ENCODE measurements at places on chromosomes 16 and 17.

GRCh38 chr16:3829631-3830536 lies 50.6 kb downstream of the CREBBP start:
- DNase-seq: no peak

DNA sequence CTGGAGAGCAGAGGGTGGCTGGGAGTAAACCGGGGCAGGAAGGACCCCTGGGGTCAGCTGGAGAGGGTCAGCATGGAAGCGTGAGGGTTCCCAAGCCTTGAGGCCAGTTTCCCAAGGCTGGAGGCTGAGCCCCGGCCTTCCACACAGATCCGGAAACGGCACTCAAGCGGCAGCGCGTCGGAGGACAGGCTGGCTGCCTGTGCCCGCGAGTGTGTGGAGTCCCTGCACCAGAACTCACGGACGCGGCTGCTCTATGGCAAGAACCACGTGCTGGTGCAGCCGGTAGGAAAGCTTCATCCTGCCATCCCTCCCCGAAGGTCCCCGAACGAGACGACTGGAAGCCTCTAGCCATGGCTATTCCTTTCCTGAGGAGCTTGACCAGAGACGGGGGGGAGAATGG lies 26.0 kb downstream of the SGSM2 start:
- DNase-seq: no peak

- DNase-seq: no peak
Observed at GRCh38 chr16:2710021-2710710, 9.9 kb downstream of the PRSS27 start.

- no peak for DNase-seq
Observed at GRCh38 chr17:42313773-42314566, 25.7 kb downstream of the STAT5A start.

DNA sequence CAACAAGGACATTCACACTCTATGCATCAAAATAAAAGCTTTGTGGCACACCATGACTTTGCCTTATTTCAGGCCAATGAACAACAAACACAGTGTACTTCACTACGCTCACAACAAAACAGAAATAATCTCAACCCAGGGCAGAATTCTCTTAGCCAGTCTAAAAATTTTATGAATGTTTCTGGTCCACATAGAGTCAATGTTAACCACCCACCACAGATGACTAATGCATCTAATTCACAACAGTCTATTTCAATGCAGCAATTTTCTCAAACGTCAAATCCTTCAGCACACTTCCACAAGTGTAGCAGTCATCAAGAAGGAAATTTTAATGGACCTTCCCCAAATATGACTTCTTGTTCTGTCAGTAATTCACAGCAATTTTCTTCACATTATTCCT lies 101.7 kb downstream of the CHD9 start:
- DNase-seq: no peak
